Stimulated activated CD8-positive, alpha-beta memory T cell treated with anti-CD3 and anti-CD28 coated beads, Interleukin-15, amount 100 ng/mL, for 1 hour (primary cell): ENCODE measurements at places on chromosomes 12 and 14.

- no peak for DNase-seq
Measured at GRCh38 chr12:104026841-104027599, 23.0 kb downstream of the GLT8D2 start.

- peak; percentile 68 for DNase-seq
Measured at GRCh38 chr12:103929046-103929783, 995 bp upstream of the HSP90B1 start.

DNA sequence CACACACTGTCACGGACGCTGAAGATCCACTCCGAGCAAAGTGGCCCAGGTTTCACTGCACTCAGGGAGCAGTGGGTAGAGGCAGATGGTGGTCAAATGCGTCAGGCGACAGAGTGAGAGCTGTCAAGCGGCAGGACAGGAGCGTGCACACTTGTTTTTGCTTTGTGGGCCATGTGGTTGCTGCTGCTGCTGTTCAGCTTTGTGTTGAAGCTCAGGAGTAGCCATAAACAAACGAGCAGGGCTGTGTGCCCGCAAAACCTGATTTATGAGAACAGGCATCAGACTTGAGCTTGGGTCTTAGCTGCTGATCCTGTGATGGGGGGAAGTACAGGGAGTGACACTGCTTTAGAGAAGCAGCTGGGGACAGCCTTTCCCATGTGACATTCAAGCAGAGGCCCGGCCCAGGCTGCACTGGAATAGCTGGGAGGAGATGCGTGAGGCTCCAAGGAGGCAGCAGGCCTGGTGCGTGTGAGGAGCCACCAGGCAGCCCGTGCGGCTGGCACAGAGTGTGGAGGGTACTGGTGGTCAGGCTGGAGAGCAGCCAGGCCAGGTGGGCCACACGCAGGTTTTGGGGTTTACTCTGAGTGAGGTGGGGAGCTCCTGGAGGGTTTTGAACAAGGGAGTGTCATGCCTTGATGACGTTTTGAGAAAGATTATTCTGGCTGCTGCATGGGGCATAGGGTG lies 31.1 kb upstream of the ASPG start:
- no peak for DNase-seq

GRCh38 chr12:70598467-70599193 lies 38.6 kb downstream of the PTPRB start:
- no peak for DNase-seq

- no peak for DNase-seq
Measured at GRCh38 chr14:41201696-41202095, 405.0 kb upstream of the LRFN5 start.

GRCh38 chr14:69068744-69069421 lies 84.0 kb downstream of the DCAF5 start:
- no peak for DNase-seq

GRCh38 chr14:63632932-63633514 lies 8.6 kb downstream of the WDR89 start:
- no peak for DNase-seq

DNA sequence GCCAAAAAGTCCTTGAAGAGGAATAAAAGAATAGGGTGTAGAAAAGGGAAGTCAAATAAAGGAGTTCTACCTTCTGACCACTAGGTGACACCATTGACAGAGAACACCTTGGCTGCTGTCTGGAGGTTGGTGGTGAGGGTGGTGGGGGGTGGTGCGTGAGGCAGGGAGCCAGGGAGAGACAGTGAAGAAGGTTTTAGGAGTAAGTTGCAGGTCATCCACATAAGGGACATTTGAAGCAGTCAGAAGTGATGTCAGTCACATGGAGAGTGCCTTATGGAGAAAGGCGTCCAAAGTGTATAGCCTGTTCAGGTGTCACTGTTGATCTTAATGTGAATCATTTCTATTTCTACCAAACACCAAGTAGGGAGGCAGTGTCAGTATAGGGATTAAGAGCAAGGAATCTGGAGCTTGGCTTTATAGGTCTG lies 279.3 kb upstream of the DDHD1 start:
- no peak for DNase-seq

DNA sequence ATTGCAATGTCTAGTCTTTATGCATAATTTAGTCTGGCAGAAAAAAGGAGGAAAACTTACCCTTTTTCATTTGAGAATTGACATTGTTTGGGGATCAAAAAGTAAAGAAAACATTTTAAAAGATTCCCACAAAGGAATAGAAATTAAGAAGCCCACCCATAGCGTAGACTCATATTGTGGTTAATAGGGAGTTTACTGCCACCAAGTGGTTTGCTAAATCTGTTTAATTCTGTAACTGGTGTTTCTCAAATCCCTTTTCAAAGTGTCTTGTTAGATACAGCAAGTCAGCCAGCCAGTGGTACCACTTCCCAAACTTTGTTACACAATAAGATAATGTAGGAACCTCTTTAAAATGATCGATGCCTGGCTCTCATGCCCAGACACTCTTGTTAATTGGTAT lies 180.3 kb downstream of the IPO8 start:
- DNase-seq = no peak

GRCh38 chr12:5909560-5909959 lies 35.5 kb downstream of the ANO2 start:
- DNase-seq = no peak

GRCh38 chr12:4282892-4283511 lies 9.4 kb downstream of the CCND2 start:
- DNase-seq = no peak

DNA sequence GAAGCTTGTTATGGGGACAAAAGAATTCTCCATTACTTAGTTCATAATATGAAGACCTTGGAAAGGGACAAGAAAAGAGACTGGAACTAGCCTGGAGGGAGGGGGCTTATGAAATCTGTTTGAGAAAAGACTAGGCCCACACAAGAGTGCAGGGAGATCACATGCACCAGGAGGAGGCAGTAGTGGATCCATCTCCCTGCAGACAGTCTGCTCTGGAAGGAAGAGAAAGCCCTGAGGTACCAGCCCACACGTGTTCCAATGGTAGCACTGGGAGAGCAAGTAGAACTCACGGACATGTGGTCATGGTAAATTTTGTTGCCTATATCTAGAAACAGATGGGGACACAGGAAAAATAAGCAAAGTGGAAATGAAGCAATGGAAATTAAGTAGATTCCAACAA lies 445.4 kb downstream of the SOX5 start:
- DNase-seq = no peak

DNA sequence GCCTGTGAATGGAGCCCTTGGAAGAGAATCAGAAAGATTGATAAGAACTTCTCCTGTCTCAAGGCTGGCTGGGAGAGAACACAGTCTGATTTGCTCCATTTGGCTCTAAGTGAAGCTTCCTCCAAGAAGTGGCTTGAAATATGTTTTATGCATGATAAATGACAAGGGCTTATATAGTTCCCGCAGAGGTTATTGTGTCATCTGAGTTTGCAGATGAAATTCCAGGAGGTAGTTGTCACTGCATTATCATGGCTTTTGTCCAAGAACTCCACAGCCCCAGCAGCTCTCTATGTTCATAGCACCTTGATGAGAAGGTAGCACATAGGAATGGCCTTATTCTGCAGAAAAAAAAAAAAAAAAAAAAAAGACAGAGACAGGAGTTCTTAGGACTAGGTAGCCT lies 108.5 kb downstream of the DACT1 start:
- DNase-seq = no peak

GRCh38 chr12:32369202-32369601 lies 30.2 kb upstream of the FGD4 start:
- no peak for DNase-seq

GRCh38 chr14:68539241-68539737 lies 253.6 kb downstream of the ZFP36L1 start:
- no peak for DNase-seq

DNA sequence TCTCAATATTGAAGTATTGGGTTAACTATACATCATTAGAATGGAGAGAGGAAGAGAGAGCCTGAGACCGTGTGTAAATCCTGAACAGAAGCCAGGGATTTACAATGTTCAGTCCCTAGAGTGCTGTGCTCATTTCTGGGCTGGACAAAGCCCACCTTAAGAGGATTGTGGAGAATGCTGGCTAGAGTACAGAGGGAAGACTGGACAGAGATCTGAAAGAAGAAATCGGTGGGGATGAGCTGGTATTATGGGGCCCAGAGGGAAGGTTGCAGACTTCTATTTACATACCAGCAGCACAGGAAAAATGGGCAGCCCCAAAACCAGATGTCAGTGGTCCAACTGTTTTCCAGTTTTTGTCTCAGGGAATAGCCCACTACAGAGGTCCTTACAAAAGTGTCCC lies 42.3 kb downstream of the RTN1 start:
- DNase-seq = no peak

- no peak for DNase-seq
Measured at GRCh38 chr14:77562681-77563080, 53.8 kb downstream of the SPTLC2 start.

- no peak for DNase-seq
Measured at GRCh38 chr12:70983692-70984091, 63.2 kb upstream of the PTPRR start.

- no peak for DNase-seq
Measured at GRCh38 chr14:81396113-81396512, 4.0 kb downstream of the STON2 start.

DNA sequence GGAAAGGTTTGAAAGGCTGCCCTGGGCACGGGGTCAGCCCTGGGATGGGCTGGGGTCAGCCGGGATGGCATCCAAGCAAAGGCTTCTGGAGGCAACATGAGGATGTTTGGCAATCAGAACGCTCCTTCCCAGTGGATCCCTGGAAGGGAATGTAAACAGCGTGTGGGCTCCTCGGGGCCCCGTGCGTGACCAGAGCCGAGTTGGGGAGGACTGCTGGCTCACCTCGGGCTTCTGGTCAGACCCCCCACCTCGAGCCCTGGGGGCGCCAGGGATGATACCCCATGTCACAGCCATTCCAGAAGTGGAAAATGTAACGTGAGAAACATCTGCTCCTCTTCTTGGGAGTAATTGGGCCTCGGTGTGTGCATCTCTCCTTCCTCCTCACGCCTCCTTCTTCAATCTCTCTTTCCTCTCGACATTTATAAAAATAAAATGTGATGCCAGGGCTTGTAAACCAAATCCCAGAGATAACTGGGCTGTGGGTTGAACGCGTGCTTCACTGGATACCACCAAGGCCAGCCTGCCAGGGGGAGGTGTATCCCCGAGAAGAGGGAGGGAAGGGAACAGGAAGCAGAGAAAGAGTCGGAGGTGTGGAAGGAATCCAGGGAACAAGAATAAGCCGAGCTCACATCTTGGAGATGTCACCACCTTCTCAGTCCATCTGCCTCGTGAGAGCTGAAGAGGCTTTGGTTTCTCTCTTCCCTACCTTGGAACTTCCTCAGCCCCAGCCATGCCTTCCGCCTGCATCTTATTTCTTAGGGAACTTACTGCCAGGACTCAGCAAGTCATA lies 144.8 kb downstream of the NUAK1 start:
- DNase-seq = no peak

DNA sequence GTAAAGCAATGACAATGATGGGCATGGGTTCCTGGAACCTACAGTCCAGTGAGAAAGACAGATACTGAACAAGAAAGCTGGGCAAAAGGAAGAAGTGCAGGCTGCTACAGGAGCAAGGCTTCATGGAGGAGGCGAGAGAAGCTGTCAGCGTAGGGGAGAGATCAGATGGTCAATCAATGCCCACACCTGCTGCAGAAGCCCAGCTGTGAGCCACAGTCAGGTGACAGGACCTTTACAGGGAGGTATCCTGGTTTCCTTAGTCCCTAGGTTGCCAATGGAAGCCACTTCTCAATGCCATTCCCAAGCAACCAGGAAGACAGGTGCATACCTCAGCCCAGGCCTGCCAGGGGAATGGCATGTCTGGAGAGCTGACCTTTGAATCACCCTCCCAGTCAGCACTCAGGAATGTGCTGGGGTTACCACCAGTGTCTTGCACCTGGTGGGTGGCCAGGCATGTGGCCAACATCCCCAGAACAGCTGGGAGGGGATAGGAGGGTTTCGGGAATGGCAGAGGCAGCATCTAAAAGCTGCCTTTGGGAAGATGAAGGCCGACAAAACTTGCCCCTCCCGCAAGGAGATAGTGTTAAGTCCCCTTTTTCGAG lies 170.3 kb downstream of the TTC7B start:
- DNase-seq = no peak
